ENCODE measurements at places on chromosomes 1 and 21. TPM values are rescaled to one million over a fixed set of nuclear protein-coding genes. Genes with fewer than 3 reads are reported as not detected.

- DNase-seq = no peak
These were observed 672.4 kb upstream of the TMPRSS15 start for GRCh38 chr21:19076031-19076430.

GRCh38 chr1:184017306-184017705 is 20.2 kb downstream of the COLGALT2 start:
- no peak for DNase-seq

LCK gene
- 0.90 TPM for total RNA-seq

DNA sequence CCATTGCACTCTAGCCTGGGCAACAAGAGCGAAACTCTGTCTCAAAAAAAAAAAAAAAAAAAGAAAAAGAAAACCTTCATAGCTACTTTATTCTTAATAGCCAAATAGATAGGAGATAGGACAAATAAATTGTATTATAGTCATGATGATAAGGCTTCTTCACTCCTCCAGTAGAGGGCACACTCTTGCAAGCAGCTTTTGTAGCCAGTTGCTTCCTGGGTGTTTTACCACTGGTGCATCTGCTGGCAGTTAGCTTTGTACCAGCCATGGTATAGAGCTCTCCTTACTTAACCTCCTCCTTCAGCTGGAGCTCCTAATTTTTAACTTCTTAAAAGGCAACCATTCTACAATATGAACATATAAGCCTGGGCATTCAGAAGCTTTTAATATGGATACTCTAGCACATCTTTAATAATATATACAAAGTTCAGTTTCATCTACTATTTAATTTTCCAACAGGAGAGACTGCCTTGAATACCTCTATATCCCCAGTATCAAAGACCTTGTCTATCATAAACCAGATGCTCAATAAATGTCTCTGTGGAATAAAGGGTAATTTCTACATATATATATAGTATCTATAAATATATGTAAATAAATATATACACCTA is 35.8 kb downstream of the EVI5 start:
- DNase-seq = no peak

- DNase-seq = no peak
These were observed 4.7 kb downstream of the VCAM1 start for GRCh38 chr1:100724281-100724680.

TBX19 gene
- 1.1 TPM for total RNA-seq

GRCh38 chr1:19065526-19066247 is 109.2 kb upstream of the IFFO2 start:
- no peak for DNase-seq

Measured in urinary bladder (tissue), 4 donors.